ENCODE measurements at places on chromosomes 6 and 20.

GRCh38 chr6:18491308-18492045 lies 104.3 kb downstream of the RNF144B start:
- DNase-seq = no peak

- no peak for DNase-seq
Observed at GRCh38 chr20:52619101-52619500, 353.1 kb upstream of the TSHZ2 start.

GRCh38 chr20:37969949-37970855 lies 63.1 kb downstream of the TTI1 start:
- no peak for DNase-seq

DNA sequence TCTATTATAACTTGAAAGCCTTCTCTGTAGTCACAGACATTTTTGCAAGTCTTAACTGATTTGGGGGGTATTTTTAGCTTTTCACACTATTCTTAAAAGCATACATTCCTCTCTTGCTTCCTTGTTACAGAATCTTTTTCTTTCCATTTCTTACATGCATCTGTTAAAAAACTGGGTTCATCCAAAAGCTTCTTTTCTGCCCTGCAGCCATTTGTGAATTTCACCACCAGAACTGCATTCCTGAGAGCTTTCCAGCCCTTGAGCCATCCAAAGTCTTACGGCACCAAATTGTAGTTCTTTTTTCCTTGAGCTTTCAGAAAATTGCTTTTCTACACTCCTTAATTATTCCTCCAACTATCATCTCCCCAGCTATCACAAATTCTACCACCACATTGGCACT lies 19.7 kb upstream of the GSTA4 start:
- no peak for DNase-seq

DNA sequence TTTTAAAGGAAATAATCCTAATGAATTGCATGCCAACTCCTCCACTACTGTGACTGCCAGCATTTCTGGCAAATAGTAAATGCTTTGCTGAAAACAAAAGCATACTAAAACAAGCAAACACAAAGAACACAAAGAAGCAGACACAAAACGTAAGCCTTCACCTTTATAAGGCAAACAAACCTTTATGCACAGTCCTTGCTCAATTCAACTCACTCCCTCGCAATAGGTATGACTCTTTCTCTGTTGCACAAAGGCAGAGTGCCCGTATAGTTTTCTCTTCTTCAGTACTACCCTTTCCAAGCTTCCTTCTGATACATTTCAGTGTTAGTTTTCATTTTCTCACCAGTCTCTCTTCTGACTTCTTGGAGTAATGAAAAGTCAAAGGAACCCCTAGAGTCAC lies 63.9 kb downstream of the PDE10A start:
- no peak for DNase-seq

DNA sequence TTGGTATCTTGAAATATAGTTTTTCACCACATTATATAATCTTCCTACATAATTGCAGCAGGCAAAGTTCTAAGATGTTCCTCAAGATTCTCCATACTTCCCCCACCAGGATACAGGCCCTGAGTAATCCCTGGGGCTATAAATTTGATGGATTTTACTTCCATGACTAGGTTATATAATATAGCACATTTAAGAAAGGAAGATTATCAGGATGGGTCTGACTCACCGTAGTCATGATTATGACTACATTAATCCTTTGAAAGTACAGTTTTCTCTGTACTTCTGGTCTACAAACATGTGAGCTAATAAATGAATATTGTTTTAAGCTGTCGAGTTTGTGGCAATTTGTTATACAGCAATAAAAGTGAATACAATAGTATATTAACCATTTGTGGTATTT lies 122.5 kb downstream of the MACROD2 start:
- no peak for DNase-seq

- peak; percentile 60 for DNase-seq
Observed at GRCh38 chr6:44126320-44127149, 717 bp downstream of the MRPL14 start.

DNA sequence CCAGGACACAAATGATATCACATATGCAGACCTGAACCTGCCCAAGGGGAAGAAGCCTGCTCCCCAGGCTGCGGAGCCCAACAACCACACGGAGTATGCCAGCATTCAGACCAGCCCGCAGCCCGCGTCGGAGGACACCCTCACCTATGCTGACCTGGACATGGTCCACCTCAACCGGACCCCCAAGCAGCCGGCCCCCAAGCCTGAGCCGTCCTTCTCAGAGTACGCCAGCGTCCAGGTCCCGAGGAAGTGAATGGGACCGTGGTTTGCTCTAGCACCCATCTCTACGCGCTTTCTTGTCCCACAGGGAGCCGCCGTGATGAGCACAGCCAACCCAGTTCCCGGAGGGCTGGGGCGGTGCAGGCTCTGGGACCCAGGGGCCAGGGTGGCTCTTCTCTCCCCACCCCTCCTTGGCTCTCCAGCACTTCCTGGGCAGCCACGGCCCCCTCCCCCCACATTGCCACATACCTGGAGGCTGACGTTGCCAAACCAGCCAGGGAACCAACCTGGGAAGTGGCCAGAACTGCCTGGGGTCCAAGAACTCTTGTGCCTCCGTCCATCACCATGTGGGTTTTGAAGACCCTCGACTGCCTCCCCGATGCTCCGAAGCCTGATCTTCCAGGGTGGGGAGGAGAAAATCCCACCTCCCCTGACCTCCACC lies 42.2 kb downstream of the SIRPA start:
- no peak for DNase-seq

DNA sequence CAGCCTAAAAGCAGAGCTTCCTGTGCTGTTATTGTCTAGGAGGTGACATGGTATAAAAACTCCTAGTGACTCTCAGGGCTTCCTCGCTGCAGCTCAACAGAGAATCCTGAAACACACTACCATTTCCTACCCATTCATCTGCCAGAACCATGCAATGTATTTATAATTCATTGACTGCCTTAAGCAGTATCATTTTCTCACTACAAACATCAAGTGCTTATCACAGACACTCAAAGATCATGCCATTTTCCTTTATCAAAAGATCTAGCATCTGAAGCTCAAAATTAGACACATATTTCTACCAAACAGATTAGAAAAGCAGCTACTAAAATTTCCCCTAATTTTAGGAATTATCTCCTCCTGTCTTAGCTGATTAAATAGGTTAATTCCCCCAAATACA lies 70.4 kb upstream of the IPCEF1 start:
- no peak for DNase-seq

GRCh38 chr20:59221049-59221706 lies 57.6 kb downstream of the ZNF831 start:
- peak; percentile 8 for DNase-seq

DNA sequence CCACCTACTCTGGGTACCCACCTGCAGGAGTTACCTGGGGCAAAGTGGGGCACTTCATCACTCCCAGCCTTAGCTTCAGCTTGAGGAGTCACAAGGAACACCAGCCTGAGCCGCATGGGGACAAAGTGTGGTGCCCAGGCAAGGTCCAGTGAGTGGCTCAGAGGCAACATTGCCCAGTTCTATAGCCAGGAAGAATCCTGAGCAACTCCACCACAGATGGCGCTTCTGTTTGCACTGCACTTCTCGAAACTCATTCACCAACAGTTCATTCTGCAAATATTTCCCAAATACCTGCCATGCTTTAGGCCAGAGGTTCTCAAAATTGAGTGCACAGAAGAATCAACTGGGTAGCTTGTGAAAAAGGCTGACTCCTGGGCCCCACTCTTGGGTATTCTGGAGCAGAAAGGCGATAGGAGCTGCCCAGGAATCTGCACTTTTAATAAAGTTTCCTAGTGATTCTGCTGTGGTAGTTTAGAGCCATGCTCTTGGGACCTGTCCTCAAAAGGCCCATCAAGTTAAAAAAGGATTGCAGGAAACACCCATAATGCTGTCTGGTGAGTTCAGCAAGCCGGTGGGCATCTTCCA lies 83.1 kb downstream of the VEGFA start:
- DNase-seq = no peak

DNA sequence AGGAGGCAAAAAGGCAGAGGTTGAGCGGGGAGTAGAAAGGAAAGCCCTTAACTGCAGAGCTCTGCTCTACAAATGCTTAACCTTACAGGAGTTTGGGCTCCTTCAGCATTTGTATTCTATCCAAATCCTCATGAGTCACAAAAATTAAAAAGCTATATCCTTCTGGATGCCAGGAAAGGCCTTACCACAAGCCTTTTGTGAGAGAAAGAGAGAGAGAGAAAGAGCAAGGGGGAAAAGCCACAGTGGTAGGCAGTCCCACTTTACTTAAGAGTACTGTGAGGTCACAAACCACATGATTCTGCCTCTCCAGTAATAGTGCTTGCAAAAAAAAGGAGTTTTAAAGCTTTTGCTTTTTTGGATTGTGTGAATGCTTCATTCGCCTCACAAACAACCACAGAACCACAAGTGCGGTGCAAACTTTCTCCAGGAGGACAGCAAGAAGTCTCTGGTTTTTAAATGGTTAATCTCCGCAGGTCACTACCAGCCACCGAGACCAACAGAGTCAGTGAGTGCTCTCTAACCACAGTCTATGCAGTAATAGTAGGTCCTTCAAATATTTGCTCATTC lies at the start of gene RUNX2:
Gene RUNX2 (plus strand): TSS at position 375 of the 567 bp plus-strand sequence. CDS start 397 bp downstream, outside the sequence.
- no peak for DNase-seq

DNA sequence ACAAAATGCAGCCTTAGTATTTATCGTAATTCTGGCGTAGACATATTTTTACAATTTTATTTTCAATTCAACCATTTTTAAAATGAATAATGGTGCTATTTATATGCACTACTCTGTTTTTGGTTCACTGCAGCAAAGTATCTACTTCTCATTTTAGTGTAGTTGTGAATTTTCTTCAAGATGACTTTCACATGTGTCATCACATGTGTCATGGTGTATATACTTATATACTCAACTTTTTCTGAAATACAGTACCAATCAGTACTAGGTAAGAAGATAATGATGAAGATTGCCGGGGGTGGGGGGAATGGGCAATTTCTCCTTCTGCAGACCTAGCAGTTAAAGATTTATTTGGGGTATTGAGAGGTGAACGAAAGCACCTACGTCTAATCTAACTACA lies 634.5 kb downstream of the PHF3 start:
- no peak for DNase-seq

DNA sequence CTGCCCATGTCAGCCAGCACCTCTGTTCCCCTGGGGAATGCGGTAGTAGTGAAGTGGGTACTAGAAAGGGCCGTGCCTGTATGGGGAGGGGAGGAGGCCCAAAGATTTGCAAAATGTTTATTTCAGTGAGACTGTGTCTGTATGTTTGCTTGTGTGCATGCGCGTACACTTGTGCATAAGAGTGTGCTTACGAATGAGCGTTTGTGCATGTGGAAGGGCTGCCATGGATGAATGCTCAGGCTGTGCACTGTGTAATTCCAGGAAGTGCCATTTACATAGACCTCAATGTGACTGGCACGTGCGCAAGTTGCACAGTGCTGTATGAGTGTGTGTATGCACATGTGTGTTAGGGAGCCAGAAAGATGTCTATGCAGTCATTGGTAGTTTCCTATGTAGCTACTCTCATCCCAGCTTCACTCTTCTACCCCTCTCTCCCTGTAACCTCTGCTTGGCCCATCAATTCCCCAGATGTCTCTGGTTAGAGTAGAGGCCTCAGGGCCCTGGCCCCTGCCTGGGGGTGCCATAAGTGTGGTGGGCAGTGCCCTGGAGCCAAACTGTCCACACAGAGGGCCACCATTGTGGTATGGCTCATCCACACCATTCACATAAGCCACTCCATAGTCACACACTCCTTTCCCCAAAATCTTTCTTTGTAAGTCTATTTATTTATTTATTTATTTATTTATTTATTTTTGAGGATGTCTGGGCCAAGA lies 26.8 kb upstream of the SLC22A7 start:
- no peak for DNase-seq

- peak; percentile 96 for DNase-seq
Observed at GRCh38 chr20:49216991-49217578, 2.1 kb upstream of the DDX27 start.

GRCh38 chr6:105382958-105383357 lies 19.9 kb downstream of the PREP start:
- no peak for DNase-seq

- peak; percentile 98 for DNase-seq
Observed at GRCh38 chr20:23361476-23362391, at the start of gene GZF1. TSS of gene GZF1 (plus strand) at chr20:23362182. CDS start at chr20:23364384, 2,202 bp downstream.

- DNase-seq = no peak
Observed at GRCh38 chr20:16626849-16627248, 53.6 kb upstream of the KIF16B start.

DNA sequence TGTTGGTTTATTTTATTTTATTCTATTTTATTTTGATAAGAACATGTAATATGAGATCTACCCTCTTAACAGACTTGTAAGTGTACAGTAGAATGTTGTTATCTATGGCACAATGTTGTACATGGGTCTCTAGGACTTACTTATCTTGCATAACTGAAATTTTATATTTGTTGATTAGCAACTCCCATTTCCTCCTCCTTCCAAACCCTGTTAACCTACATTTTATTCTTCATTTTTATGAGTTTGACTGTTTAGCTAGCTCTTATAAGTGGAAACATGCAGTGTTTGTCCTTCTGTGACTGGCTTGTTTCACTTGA lies 37.9 kb upstream of the BCAS1 start:
- DNase-seq = no peak

DNA sequence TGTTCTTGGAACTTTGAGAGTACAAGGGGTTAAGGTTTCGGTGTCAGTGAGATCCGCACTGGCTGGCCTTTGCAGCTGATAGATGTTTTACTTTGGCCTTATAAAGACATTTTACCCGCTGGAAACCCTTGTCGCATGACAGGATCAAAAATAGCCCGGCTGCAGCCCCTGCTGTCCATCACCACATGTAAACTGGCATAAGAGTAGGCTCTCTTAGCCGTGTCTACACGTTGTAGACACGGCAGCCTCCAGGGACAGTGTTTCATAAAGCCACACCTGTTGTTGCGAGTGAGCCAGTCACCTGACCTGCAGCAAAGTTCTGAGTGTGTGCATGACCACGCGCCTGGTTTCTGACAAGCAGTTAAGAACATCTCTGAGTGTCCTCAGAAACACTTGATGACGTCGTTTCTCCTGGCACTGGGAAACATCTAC lies 8.5 kb downstream of the RBM24 start:
- DNase-seq = no peak

DNA sequence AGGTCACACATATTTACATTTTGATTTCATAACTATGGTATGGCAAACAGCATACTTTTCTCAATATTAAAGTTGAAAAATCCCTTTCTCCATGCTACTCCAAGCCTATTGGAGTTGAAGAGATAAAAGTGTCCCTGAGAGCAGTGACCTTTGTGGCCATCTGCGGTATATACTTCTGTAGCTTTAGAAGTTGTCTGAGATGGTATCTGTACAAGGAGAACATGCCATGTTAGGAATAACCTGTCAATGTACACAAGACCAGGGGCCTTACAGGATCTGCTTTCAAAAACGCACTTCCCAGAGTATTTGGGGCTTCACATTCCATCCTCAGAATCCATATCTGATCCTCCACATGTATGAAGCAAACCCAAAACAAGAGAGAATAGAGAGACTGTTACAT lies 226.7 kb downstream of the MEI4 start:
- DNase-seq = peak; percentile 11

GRCh38 chr6:1068068-1068467 lies 243.8 kb upstream of the FOXQ1 start:
- no peak for DNase-seq

DNA sequence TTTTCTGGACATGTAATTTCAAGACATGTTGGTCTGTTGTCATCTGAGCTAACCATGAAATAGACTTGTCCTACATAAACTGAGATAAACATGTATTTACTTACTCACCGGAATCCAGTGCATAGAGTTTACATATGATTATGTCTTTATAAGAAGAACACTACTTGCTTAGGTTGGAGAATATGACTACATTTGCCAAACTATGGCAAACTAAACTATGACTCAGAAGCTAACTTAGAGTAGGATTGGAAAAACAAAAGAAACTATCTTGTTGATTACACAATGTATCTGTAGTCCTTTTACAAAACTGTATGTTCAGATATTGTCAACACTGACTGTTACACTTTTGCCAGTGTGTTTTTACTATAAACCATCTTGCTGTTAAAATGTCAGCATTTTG lies 113.3 kb downstream of the CRYBG1 start:
- no peak for DNase-seq
